Thyroid gland (tissue), 4 donors: ENCODE measurements at places on chromosomes 13 and 19.

DNA sequence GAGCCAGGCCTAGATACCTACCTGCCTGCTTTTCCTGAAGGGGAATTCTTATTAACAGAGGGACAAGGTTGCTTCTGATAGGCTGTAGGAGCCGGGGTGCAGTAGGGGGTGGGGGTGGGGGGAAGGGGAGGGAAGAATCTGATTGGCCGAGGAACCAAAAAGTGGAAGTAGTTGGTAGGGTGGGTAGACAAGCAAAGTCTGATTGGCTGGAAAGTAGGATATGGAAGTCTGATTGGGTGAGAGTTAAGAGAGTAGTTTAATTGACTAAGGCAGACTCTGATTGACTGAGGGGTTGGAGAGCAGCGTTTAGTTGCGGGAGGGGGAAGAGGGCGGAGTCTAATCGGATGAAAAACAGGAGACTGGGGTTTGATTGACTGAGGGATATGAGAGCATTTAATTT is 9.4 kb upstream of the CYP4F22 start:
- no peak for DNase-seq

- DNase-seq: peak; percentile 77
These were observed at the start of gene ZNF780A for GRCh38 chr19:40090241-40091204. Gene ZNF780A (minus strand): TSS chr19:40090943. CDS start chr19:40084753, 6,190 bp downstream.

DNA sequence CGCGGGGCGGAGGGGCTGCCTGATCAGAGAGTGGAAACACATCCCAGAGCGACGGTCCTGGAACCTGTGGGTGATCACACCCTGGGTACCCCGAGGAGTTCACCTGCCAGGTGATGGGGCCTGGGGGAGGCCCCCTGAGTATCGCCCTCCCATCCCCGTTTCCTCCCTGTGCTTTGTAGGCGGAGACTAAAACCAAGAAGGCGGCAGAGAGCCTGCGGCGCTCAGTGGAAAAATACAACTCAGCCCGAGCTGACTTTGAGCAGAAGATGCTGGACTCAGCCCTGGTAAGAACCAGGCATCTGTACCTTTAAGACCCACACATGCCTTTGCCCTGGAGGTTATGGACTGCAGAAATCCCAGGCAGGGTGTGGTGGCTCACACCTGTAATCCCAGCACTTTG is 19.3 kb downstream of the FCHO1 start:
- no peak for DNase-seq

DNA sequence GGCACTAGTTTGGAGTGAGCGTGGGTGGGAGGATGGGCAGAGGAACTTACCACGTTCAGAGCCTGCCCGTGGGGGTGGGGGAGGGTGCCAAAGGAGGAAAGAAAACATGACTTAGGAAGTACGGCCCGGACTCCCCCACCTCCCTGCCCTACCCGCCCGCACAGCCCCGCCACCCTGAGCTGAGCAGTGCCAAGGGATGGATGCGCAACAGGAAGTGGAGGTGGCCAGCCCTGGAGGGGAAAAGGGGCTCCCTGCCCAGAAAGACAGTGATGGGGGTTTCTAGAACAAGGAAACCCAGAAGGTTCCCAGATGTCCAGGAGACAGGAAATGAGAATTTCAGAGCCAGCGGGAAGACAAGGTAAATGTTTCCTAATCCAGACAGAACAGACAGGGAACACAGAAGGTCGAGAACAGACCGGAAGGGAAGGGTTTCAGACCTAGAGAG is 6.3 kb downstream of the TEAD2 start:
- peak; percentile 9 for DNase-seq

- no peak for DNase-seq
These were observed 27.5 kb downstream of the UQCRFS1 start for GRCh38 chr19:29185427-29185826.

DNA sequence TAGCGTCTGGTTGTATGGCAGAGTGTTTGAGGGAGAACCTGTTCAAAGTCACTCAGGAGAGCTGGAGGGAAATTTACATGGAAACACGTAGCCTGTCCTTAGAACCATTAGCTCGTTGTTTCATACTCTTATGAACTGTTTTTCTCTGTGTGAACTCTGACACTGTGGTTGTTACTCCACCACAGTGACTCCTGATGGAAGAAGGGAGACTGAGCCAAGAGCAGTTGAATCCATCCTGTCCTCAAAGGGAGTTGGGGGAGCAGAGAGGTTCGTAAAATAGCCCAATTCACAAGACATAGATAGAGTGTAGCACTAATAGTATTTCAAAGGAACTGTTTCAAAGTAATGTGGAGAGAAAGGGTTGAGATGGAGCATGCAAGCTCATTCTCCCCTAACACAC is 964.8 kb downstream of the PCDH9 start:
- DNase-seq: no peak

GRCh38 chr13:50730496-50731351 is 112.8 kb downstream of the DLEU7 start:
- no peak for DNase-seq

GRCh38 chr19:19628501-19629134 is 598 bp upstream of the LPAR2 start:
- DNase-seq: peak; percentile 50

DNA sequence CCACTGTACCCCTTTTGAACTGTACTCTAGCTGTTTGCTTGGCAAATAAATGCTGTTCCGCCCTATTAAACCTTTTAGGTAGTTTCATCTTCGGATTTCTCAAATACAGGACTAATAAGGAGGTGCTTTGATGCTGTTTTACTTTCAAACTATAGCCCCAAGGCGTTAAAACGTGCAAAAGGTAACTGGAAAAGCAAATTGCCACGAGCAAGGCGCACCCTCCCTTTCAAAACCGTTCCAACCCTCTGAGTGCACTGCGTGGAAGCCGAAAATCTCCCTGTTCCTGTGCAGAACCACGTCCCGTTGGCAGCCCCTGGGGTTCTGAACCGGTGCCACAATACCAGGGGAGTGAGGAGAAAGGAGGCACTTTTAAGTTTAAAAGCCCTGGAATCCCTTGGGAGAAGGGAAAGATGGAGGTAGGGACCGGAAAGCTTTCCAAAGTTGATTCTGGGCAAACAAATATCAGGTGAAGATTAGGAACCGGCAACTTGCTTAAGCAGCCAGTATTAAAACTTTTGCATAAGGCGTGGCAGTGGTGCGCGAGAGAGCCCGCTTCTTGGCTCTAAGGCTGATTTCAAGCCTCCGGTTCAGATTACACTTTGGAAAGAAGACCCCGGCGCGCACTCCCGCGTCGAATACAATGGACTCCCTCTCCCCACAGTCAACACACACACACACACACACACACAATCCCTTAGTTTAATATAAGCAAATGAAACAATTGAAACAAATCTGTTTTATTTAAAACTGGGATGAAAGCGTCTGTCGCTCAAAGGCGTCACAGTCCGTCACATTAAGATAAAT is 9.5 kb downstream of the POU4F1 start:
- DNase-seq: no peak

DNA sequence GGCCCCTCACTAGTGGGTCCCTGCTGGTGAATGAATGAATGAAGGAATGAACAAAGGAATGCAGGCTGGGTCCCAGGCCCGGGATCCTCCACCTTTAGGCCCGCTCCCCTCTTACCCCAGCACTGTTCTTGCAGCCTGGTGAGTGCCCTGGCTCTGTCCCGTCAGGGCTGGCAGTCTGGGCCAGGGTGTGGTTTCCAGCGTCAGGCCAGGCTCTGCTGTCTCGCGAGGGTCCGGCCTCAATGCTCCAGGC is 317 bp downstream of the LYL1 start:
- no peak for DNase-seq

- no peak for DNase-seq
These were observed 79.8 kb downstream of the CHST8 start for GRCh38 chr19:33701565-33701964.

DNA sequence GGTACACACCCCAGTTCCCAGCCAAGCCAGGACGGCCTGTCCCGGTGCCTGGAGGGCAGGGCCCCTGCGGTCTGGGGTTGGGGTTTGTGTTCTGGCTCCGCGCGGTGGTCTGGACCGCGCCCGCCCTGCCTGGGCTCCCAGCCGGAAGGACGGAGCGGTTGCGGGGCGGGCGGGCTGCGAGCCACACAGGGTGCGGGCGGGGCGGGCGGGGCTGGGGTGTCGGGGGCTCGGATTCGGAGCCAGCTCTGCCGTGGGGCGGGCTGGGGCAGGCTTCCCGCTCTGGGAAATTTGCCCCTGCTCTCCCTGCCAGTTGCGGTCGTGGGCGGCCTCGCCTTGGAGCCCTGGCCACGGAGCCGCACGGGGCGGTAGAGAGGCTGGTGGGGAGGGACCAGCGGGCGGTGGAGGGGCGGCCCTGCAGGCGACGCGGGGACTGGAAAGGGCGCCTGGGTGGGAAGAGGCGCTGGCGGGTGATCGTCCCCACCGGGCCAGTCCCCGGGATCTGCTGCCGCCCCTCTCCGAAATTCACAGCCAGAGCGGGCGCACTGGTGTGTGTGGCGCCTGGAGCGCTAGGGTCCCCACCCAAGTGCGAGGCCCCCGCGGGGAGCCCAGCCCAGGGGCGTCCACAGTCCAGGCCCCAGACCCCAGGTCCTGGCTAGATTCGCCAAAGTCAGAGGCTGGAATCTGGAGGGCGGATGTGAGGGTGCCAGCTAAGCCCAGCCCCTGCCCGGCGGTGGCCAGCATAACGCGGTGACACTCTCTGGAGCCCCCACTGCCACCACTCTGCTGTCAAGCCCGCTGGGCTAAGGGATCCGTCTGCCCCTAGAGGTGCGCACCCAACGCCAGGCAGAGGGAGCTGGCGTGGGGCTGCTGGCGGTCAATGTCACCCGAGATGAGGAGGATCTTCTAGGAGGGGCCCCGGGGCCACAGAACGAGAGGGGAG is 11.0 kb upstream of the ZNF492 start:
- peak; percentile 29 for DNase-seq

DNA sequence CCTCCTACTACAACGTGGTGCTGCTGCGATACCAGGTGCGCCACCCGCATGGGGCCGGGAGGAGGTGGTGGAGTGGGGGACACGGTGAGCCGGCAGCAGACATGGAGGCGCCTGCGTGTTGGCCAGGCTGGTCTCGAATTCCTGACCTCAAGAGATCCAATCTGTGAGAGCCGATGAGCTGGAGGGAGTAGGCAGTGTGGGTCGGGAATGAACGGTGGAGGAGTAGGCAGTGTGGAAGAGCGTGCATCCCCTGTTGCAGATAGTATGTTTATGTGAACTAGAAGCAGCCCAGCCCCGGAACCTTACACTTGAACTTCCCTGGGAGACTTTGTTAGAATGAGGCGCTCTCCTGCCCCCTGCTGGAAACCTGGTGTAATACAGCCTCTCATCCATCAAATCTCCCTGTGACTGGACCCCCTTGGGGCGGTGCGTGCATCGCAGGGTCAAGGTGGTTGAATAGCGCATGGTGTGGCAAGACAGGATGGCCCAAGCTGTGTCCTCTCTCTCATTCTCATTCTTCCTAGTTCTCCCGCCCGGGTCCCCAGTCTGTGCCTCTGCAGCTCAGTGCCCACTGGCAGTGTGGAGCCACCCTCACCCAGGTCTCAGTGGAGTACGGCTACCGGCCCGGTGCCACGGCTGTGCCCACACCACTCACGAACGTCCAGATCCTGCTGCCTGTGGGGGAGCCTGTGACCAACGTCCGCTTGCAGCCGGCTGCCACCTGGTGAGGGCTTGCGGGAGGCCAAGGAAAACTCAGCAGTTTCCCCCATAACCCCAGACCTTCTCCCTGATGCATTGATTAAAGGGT is 10.5 kb upstream of the B3GNT3 start:
- peak; percentile 40 for DNase-seq

- peak; percentile 57 for DNase-seq
These were observed 45.0 kb upstream of the SLC15A1 start for GRCh38 chr13:98797456-98797855.

DNA sequence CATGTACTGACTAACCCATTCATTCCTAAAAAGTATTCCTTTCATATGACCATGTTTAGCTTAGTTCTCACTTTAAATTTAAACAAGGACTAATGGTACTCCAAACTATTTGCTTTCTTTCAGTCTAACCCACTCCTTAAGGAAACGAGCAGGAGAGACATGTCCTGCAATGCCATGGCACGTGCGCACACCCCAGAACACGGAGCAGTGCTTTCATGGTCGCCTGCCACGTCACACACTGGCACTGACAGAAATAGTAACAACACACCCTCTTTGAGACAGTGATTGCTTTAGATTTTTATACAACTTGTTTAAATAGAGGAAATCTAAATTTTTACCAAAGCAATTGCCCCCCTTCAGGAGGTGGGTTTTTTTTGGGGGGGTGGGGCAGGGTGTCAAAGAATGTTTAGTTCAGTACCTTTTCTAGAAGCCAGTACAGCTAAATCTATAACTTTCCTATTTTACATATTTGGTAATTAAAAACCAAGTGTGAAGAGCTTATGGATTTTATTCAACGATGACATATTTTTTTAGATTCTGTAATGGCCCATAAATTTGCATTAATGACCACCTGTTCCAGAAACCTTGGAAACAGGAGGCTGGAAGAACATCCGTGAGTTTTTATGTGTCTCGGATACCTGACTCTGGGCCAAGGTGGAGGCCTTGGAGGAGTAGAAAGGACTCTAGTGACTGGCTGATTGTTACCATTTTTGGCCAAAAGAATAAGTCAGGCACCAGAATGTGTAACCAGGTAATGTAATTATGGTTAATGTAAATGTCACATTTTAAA is 247.1 kb downstream of the DCT start:
- DNase-seq: no peak

GRCh38 chr19:10639836-10640235 is 14.3 kb upstream of the ILF3 start:
- DNase-seq: peak; percentile 20

GRCh38 chr19:32186542-32187330 is 158.7 kb upstream of the ZNF507 start:
- no peak for DNase-seq

- no peak for DNase-seq
These were observed 176.5 kb downstream of the SPRY2 start for GRCh38 chr13:80164462-80164861.

DNA sequence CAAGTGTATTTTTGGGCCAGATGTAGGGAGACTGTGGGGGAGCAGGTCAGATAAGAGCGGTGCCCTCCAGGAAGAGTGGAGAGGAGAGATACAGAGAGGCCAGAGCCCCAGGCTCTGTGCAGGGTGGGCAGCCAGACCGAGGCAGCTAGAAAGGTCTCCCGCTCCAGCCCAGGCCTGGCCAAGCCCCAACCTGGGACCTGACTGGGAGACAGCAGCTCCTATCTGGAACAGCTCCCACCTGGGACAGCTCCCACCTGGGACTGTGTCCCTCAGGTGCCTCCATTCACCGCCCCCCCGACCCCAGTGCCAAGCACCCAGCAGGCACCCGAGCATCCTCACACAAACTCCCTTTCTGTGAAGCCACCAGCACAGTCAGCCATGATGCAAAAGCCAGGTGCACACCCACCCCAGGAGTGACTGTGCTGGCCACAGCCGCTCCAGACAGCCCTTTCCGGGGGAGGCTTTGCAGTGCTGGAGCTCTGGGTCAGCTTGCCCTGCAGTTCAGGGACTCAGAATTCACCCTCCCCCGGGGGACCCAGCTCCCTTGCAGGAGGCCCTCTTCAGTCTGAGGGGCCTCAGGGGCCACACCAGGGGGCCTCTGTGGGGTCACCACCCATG is 2.1 kb upstream of the GRTP1 start:
- DNase-seq: no peak

GRCh38 chr19:57317503-57317902 is 2.8 kb upstream of the ZNF543 start:
- DNase-seq: peak; percentile 16

GRCh38 chr19:1955171-1956121 is 14.5 kb downstream of the CSNK1G2 start:
- DNase-seq: no peak
